ENCODE measurements at places on chromosomes 16 and 17. TPM values are rescaled to one million over a fixed set of nuclear protein-coding genes. Genes with fewer than 3 reads are reported as not detected.

CHD9NB gene
- 1.3 TPM for total RNA-seq

AURKB gene
- total RNA-seq: not detected

PPY gene
- total RNA-seq: not detected

DPEP2 gene
- total RNA-seq: 2.5 TPM

OR1F1 gene
- not detected for total RNA-seq

TNP2 gene
- not detected for total RNA-seq

DCTN5 gene
- total RNA-seq: 45.1 TPM

RHBDL1 gene
- total RNA-seq: 0.63 TPM

ACAP1 gene
- 7.1 TPM for total RNA-seq

- no peak overlapping the region for H3K4me3 ChIP-seq
- H3K4me1 ChIP-seq: no peaks in the 10 kb centered on the region
- H3K27ac ChIP-seq: no peak overlapping the region
- DNase-seq: no peak
- H3K27me3 ChIP-seq: no peaks in the 10 kb centered on the region
These were observed 37.7 kb upstream of the DYNLRB2 start for GRCh38 chr16:80503107-80503506.

DNA sequence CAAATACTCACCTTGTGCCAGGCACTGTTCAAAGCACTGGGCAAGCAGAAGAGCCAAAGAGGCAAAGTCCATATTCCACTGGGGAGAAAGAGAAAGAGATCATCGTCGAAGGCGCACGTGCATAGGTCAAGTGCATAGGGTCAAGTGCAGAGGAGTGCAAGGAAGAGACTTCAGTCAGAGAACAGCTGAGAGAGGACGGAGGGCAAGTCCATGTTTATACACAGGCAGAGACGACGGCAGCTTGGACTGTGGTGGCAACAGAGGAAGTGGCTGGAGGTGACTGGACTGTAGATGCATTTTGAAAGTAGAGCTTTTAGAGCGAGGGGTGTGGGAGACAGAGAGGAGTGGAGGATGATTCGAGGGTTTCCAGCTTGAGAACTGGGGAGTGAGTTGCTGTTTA lies 74.7 kb upstream of the SDK2 start:
- H3K27ac ChIP-seq: no peak overlapping the region
- H3K4me3 ChIP-seq: no peak overlapping the region
- DNase-seq: no peak
- H3K27me3 ChIP-seq: no peaks in the 10 kb centered on the region
- H3K4me1 ChIP-seq: no peaks in the 10 kb centered on the region

DNA sequence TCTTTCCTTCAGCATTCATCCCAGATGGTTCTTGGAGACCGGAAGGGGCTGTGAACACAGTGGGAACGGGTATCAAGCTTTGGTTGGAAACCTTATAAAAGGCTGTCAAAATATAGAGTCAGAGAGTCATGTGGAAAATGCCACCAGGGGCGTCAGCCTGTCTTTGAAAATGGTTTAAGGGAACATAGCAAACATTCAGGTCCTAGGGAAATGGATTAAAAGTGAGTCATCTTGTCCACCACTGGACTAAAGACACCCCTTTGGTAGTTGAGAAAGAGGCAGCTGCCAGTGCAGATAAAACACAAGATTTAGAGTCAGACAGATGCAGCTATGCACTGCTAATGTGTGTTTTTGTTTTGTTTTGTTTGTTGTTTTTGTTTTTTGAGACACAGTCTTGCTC lies 47.8 kb upstream of the BCO1 start:
- peaks cover 11% of the 10 kb centered on the region for H3K4me1 ChIP-seq

GRCh38 chr16:9061358-9061813 lies 30.1 kb upstream of the HAPSTR1 start:
- no peak for DNase-seq
- no peaks in the 10 kb centered on the region for H3K36me3 ChIP-seq
- H3K4me1 ChIP-seq: no peaks in the 10 kb centered on the region

- no peak overlapping the region for H3K27ac ChIP-seq
- DNase-seq: no peak
- no peaks in the 10 kb centered on the region for H3K27me3 ChIP-seq
- no peak overlapping the region for H3K4me3 ChIP-seq
- no peaks in the 10 kb centered on the region for H3K4me1 ChIP-seq
These were observed 94.5 kb downstream of the CRISPLD2 start for GRCh38 chr16:84914273-84914672.

GRCh38 chr17:2909846-2910234 lies 113.6 kb downstream of the RAP1GAP2 start:
- no peak for DNase-seq
- H3K27ac ChIP-seq: no peak overlapping the region
- no peak overlapping the region for H3K4me3 ChIP-seq
- no peaks in the 10 kb centered on the region for H3K27me3 ChIP-seq
- H3K4me1 ChIP-seq: no peaks in the 10 kb centered on the region

GRCh38 chr17:42989726-42990652 lies 8.2 kb upstream of the RPL27 start:
- peaks cover 68% of the 10 kb centered on the region for H3K36me3 ChIP-seq
- no peaks in the 10 kb centered on the region for H3K27me3 ChIP-seq
- H3K4me3 ChIP-seq: no peak overlapping the region

DNA sequence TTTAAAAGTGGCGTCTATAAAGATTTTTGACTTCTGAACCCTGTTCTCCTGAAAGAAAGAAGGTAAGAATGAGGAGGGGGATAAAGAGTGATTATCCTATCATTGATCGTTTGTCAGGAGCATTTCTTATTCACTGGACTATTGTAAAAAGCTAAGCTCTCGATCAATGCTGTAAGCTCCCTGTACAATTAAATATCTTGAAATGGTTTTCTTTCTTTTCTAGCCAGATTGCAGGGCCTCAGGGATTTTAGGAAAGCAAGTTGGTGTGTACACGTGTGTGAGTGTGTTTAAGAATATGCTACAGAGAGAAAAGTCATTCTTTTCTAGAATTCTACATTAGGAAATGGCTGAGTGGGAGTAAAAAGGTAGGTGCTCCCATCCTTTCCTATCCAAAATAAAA lies 154.5 kb downstream of the AATF start:
- H3K4me3 ChIP-seq: no peak overlapping the region
- peaks cover 14% of the 10 kb centered on the region for H3K4me1 ChIP-seq
- H3K27me3 ChIP-seq: no peaks in the 10 kb centered on the region
- no peak overlapping the region for H3K27ac ChIP-seq

- no peaks in the 10 kb centered on the region for H3K36me3 ChIP-seq
- H3K27ac ChIP-seq: peak overlapping the region; percentile 5
- H3K4me1 ChIP-seq: no peaks in the 10 kb centered on the region
- H3K4me3 ChIP-seq: peak overlapping the region; percentile 69
- DNase-seq: peak; percentile 67
These were observed 213.9 kb downstream of the MRTFB start for GRCh38 chr16:14284930-14285512.

GRCh38 chr16:35410438-35410837 lies 1951.0 kb downstream of the TP53TG3F start:
- H3K36me3 ChIP-seq: no peaks in the 10 kb centered on the region
- H3K27me3 ChIP-seq: no peaks in the 10 kb centered on the region
- H3K4me3 ChIP-seq: no peak overlapping the region

All from thyroid gland (tissue), 4 donors.